NCI-H1105 (cell line): ENCODE measurements at places on chromosomes 6 and 20.

DNA sequence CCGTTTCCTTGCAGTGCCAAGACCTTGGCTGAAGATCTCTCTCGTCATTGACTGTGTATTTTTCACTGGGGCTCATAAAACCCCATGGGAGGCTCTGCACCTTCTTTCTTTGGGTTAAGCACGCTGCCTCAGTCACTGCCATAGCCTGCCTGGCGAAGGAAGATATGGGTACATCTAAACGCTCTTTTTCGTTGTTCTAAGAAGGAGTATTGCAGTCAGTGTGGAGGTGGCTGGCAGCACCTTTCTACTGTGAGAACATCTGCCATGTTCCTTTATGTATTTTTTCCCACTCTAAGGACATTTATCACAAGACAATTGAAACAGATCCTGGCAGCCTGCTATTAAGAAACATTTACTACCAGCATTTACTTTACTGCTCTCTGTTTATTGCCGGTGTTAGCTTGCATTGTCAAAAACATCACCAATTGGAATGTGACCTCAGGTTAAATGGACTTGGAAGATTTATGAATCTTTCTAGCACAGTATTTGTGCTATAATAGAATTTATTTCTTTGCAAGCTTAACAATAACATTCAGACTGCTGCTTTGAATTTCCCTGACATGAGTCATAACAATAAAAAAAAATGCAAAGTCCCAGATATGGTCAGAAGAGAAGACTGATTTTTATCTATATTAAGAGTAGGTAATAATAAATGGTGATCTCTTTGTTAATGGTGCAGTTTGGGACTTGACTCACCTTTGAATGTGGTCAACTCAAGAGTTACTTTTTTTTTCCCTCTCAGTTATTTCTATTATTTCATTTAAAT, 62.2 kb upstream of the CLDN20 start:
- DNase-seq, result no peak

DNA sequence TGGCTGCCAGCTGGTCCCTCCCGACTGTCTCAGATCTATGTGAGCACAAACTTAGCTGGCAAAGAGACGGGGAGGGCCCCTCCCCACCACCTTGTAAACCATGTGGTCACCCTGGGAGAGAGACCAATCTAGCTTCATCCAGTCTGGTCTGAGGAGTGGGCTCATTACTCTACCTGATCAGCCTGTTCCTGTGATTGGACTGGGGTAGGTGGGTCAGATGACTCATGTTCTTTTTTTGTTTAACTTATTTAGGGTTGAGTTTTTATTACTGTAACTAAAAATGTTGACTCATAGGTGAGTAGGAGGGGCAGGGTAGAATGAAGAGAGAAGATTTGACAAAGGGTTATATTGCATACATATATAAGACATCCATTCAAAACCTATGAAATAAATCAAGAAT, 4.7 kb downstream of the GSTA4 start:
- DNase-seq, result no peak

- no peak for DNase-seq
Observed at GRCh38 chr6:125073071-125073470, 80.5 kb upstream of the TPD52L1 start.

GRCh38 chr6:167448378-167448777, 123.5 kb downstream of the TTLL2 start:
- no peak for DNase-seq

GRCh38 chr6:36636687-36637418, 41.7 kb upstream of the CDKN1A start:
- DNase-seq, result no peak

GRCh38 chr6:170029416-170030283, 261.2 kb downstream of the DLL1 start:
- DNase-seq, result no peak

DNA sequence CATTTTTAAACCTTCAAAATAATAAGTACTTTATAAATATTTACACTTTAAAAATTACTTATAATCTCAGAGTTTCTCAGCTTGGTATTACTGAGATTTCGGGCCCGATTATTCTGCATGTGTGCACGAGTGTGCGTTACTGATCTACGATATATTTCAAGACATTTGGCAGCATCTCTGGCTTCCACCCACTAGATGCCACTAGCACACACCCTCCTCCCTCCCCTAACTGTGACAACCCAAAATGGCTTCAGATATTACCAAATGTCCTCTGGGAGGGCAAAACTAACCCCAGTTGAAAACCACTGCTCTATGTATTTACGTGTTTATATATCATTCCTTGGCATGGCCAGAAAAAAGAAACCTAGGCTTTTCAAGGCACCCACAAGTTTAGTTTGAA, 95.9 kb downstream of the FYN start:
- no peak for DNase-seq

DNA sequence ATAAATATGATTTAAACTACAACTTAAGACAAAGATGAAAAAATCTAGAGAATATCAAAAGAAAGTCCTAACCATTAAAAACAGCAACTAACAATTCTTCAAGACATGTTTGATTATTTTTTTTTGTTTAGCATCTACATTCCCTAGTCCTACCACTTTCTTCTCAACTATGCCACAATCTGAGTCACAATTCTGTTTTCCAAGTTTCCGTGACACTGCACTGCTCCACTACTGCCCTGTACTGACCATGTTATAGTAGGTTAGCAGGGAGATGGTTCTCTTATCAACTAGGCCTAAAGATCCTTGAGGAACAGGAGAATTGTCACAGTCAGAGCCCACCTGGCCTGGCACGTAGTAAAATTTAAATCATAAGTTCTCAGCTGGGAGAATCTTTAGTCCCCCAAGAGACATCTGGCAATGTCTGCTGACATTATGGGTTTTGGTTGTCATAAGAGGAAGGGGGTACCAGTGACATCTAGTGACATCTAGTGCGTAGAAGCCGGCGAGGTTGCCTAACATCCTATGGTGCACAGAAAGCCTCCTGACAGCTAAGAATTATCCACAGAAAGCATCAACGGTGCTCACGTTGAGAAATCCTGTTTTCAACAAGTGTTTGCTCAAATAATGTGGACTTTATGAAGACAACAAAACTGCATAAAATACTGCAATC, 100.5 kb downstream of the PDE10A start:
- no peak for DNase-seq

GRCh38 chr6:7438011-7438410, 48.4 kb downstream of the RIOK1 start:
- no peak for DNase-seq

- no peak for DNase-seq
Observed at GRCh38 chr6:53257001-53257400, 91.7 kb downstream of the ELOVL5 start.

- no peak for DNase-seq
Observed at GRCh38 chr6:51818520-51819022, 268.8 kb downstream of the PKHD1 start.
